ENCODE measurements at places on chromosomes 2 and 18. TPM values are rescaled to one million over a fixed set of nuclear protein-coding genes. Genes with fewer than 3 reads are reported as not detected.

Gene HOXD1
- 3.0 TPM for total RNA-seq

Gene DOCK10
- total RNA-seq, result 37.2 TPM

Gene CYS1
- total RNA-seq, result 2.1 TPM

DNA sequence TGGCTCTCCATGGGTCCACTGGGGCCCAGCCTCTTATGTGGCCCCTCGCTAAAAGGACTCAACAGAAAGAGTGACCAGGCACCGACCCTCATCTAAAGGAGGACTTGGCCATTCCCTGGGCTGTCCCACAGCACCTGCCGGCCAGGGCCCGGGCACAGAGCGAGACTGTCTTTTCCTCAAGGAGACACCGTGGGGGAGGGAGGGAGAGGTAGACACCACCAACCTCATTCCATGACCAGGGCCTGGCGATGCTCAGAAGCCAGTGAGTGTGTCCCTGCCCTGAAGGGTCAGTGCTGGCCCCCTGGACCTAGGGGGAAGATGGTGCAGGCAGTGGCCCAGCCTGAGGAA, 39.8 kb upstream of the ALPP start:
- no peak for DNase-seq

DNA sequence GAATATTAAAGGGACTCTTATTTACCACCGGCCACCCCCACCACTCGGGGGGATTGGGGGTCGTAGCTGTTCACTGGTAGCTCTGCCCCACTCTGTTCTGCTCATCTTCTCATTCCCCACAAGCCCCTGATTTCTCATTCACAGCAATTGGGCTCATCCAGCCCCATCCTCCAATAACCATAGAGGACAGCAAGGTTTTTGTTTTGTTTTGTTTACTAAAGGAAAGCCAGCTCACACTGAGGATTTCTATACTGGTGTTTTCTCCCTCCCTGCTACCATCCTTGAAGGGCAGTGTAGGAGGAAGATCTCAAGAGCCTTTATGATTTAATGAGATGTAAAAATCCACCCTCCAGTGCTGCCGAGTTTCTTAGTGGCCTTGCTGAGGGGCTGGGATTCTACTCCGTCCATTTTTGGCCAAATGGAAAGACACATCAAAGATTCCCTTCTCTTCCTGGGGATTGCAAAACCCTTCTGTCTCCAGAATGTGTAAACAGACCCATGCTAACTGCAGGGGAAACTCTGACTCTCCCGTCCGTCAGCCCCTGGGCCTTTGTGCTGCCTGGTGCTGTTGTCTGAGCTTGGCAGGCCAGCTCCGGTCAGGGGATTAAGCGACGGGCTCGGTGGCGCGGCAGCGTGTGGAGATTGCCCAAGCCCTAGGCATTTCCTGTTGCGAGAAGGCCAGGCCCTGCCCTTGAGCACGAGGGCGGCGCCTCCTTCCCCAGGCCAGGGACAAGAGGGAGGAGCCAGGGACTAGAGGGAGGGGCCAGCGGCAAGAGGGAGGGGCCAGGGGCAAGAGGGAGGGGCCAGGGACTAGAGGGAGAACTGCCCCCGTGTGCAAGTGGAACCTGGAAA, 165.0 kb downstream of the ANTXR1 start:
- peak; percentile 93 for DNase-seq

DNA sequence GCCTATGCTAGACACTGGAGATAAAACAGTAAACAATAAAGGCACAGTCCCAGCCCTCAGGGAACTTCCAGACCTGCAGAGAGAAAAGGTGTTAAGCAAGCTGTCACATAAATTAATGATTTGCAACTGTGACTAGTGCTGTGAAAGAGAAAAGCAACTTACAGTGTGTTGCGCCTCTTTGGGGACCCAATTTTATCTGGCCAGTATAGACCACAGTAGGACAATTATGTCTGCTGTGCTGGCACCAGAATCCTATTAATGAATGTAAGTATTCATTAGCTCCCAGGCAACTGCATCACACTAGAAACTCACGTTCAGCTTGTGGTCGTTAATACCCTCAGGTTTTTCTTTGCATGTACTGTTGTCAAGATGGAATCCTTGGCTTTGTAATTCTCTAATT, 55.3 kb upstream of the CHST9 start:
- DNase-seq, result no peak

- peak; percentile 4 for DNase-seq
These were observed 58.7 kb downstream of the C18orf54 start for GRCh38 chr18:54416436-54416835.

DNA sequence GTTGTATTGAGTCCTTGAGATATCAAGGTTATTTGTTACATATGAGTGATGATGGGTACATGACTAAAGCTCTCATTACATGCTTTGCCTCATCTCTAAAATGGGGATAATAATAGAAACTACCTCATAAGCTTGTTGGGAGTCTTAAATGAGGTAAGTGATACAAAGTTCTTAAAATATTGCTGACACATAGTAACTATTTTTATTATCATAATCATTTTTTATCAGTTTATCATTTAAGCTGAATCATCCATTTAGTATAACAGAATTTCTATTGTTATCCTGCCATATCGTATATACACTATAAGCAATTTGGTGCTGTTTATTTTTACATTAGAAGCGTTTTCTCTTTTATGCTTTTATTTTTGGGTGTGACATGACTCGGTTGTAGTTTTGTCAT, 871.1 kb downstream of the LRP1B start:
- DNase-seq, result no peak

- no peak for DNase-seq
These were observed 24.1 kb upstream of the PLEKHM3 start for GRCh38 chr2:208049441-208049840.

DNA sequence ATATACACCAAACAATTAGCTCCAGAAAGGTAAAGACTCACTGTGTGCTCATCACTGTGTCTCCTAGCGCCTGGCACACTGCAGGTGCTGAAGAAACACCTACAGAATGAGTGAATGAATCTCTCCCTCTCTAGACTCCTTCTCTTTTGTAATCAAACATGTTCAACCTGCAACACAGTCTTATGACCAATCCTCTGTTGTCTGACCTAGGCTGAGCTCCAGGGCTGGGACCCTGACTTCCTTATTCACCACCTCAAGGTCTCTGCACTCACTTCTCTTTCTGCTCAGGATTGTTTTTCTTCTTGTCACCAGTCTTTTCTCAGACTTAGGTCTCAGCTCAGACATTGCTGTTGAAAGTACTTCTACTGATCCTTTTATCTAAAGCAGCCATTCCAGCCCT, 9.8 kb downstream of the CKAP2L start:
- no peak for DNase-seq

DNA sequence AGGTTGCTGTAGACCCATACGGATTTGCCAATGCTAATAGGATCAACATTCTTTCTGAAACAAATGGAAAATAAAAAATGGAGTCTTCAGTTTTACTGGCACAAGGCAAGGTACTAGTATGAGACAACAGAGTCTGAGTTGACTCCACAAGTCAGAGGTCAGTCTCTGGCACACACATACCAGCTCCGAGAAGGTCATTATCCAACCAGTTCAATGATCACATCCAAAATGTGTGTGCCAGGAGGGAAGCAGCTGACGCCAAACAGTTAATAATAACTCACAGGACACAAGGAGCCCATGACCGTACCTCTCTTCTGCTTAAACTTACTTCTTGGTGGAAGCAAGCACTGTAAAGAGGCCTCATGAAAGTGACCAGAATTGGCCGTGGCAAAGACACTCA, 528.6 kb downstream of the ZNF516 start:
- no peak for DNase-seq

DNA sequence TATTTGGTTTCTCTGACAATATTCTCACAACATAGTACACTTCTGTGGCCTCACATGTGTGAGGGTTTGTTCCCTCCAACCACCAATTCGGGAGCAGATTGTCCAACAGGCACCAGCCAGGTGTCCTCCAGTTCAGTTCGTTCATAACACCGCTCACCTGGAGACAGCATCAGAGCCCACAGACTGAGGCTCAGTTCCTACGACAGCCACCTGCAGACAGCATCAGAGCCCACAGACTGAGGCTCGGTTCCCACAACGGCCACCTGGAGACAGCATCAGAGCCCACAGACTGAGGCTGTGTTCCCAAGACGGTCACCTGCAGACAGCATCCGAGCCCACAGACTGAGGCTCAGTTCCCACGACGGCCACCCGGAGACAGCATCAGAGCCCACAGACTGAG, 58.2 kb upstream of the SNTG2 start:
- DNase-seq, result no peak

DNA sequence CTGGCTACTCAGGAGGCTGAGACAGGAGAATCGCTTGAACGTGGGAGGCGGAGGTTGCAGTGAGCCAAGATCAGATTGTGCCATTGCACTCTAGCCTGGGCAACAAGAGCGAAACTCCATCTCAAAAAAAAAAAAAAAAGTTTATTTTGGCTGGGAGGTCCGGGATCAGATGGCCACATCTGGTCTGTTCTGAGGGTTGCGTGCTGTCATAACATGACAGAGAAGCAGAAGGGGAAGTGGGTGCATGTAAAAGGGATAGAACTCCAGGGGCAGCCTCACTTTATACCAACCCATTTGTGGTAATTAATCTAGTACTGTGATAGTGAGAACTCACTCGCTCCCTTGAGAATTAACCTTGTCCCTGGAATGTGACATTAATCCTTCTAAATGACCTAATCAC, 101.2 kb downstream of the PTPN4 start:
- DNase-seq, result no peak

- no peak for DNase-seq
These were observed 43.0 kb downstream of the MC2R start for GRCh38 chr18:13872373-13872772.

GRCh38 chr2:16481351-16481750, 184.3 kb downstream of the CYRIA start:
- DNase-seq, result no peak

DNA sequence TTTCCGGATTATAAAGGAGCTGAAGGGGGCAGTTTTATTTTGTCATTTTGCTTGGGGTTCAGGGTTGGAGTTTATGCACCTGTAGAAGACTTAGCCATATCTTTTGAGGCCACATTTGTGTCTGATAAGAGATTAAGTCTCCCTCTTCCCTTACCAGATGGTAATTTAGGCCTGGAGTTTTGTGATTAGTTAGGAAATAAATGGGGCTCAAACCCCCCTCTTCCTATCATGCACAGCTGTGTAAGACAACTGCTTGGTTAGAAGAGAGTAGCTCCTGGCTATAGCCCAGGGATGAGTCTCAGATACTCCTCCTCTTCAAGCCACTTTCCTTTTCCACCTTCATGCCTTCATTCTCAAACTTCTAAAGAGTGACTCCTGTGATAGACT, 802 bp upstream of the SAP130 start:
- no peak for DNase-seq

- no peak for DNase-seq
These were observed 550.7 kb downstream of the THSD7B start for GRCh38 chr2:137316075-137316474.

- no peak for DNase-seq
These were observed 452 bp downstream of the RAPH1 start for GRCh38 chr2:203534621-203535077.
